ENCODE measurements at places on chromosomes 16 and 17.
A peak's percentile ranks its signal among the peaks of the same experiment; 100 is the strongest.

DNA sequence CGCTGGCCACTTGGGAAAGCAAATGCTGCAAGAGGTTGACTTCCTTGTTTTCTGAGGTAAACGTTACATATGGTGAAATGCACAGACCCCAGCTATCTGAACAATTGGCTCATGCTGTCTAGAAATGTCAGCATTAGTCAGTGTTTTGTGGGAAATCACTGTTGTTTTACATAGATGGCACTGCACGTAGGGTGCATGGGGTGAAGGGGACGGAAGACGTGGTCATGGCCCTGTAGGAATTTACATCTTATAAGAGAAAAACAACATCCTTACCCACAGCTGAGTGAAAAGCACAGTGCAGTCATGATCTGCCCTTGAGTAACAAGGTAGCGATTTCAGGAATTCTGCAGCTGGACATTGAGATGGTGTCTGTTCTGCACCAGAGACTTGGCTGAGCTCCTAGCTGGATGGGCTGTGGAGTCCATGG is 15.2 kb downstream of the RPTOR start:
- DNase-seq: no peak

DNA sequence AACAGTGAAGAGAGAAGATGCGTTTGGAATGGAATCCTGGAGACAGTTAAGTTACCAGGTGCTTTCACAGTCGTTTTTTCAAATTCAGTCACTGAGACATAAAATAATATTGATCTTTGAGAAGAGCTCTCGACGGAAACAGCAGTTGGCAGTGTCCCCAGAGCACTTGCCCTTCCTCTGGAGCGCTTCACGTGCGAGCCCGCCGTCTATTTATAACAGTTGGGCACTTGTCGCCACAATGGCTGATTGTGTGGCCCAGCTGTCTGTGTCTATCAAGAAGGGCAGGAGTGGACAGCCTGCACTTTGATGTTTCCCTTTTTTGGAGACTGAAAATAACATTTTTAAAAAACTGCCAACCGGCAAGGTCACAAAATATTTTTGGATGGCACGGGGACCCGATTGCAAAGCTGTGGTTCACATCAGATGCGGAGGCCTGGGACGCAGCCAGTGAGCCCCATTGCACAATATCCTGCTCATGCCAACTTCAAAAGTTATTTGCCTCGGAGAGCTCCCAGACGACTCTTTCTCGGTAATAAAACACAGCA is 62.9 kb downstream of the ADCY9 start:
- peak; percentile 29 for DNase-seq

DNA sequence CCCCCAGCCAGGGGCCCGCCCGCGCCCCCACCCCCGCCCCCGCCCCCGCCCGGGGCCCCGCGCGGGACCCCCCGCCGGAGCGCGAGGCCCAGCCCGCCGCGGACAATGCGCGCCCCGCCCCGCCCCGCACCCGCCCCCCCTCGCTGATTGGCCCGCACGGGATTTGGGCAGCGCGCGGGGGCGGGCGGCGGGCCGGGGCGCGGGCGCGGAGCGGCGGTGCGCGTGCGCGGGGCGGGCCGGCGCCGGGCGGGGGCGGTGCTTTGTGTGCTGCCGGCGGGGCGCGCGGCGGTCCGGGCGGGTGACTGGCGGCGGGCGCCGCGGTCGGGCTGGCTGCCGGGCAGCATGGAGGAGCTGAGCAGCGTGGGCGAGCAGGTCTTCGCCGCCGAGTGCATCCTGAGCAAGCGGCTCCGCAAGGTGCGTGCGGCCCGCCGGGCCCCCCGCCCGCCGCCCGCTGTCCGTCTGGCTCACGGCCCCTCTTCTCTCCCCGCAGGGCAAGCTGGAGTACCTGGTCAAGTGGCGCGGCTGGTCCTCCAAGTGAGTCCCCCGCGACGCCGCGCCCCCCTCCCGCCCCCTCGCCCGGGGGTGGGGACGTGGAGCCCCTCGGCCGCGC is at the start of gene CBX2:
CBX2 (plus strand) TSS at position 255 of the 610 bp plus-strand sequence; CDS start at position 343, 88 bp downstream.
- peak; percentile 45 for DNase-seq

- no peak for DNase-seq
Measured at GRCh38 chr17:29283496-29283895, 10.5 kb downstream of the NUFIP2 start.

GRCh38 chr17:6749519-6749918 is 6.3 kb upstream of the XAF1 start:
- no peak for DNase-seq

Data from skin of body (tissue), 3 donors.